Aorta (tissue), 5 donors: ENCODE measurements at places on chromosomes 12 and 14. TPM values are rescaled to one million over a fixed set of nuclear protein-coding genes. Genes with fewer than 3 reads are reported as not detected.

Gene MYF5
- not detected for total RNA-seq

Gene ZNF891
- total RNA-seq = 4.9 TPM

Gene CRY1
- total RNA-seq = 22.0 TPM

Gene FSCB
- not detected for total RNA-seq

Gene FBRSL1
- total RNA-seq = 51.0 TPM

Gene GPR132
- total RNA-seq = 5.0 TPM

Gene PLA2G1B
- 1.2 TPM for total RNA-seq

Gene B3GNT4
- not detected for total RNA-seq

Gene GLS2
- total RNA-seq = 0.58 TPM

Gene DPF3
- total RNA-seq = 2.2 TPM

GRCh38 chr12:1668833-1669543 is 21.9 kb upstream of the ADIPOR2 start:
- H3K36me3 ChIP-seq = no peaks in the 10 kb centered on the region
- no peaks in the 10 kb centered on the region for H3K27me3 ChIP-seq
- no peak overlapping the region for H3K4me3 ChIP-seq
- H3K4me1 ChIP-seq = peaks cover 4% of the 10 kb centered on the region

DNA sequence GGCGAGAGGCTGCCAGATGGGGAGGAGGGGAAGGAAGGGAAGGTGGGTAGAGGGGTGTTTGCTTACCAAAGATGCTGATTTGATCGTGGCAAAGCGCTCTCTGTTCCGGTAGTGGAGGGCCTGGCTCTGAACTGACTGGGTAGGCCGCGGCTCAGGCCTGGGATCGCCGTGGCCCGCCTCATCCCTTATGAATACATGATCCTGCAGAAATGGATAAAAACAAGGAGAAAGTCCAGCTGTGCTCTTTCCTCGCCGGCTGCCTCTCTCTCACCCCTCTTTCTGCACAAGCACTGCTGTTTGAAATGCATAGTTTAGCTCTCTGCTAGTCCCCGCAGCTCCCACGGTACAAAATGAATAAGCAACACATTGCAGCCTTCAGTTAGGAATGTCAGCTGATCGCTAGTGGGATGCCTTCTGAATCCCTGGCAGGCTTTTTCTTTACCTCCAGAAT is 53.8 kb downstream of the PEBP1 start:
- peak overlapping the region; percentile 71 for H3K27ac ChIP-seq
- H3K27me3 ChIP-seq = no peaks in the 10 kb centered on the region
- no peaks in the 10 kb centered on the region for H3K4me1 ChIP-seq
- DNase-seq = no peak
- H3K4me3 ChIP-seq = peak overlapping the region; percentile 39
- no peaks in the 10 kb centered on the region for H3K36me3 ChIP-seq

GRCh38 chr12:89650239-89650638 is 58.4 kb downstream of the ATP2B1 start:
- H3K4me1 ChIP-seq = no peaks in the 10 kb centered on the region
- H3K27me3 ChIP-seq = no peaks in the 10 kb centered on the region
- no peaks in the 10 kb centered on the region for H3K36me3 ChIP-seq
- no peak overlapping the region for H3K27ac ChIP-seq
- no peak overlapping the region for H3K4me3 ChIP-seq
- no peak for DNase-seq

- H3K4me1 ChIP-seq = no peaks in the 10 kb centered on the region
- peak within 1 kb of the TSS; percentile 97 for H3K4me3 ChIP-seq
- peak; percentile 97 for DNase-seq
- peaks cover 5% of the 10 kb centered on the region for H3K36me3 ChIP-seq
Observed at GRCh38 chr14:35404449-35405303, at the start of gene NFKBIA. Gene NFKBIA (minus strand): TSS chr14:35404749. CDS start chr14:35404644, 105 bp downstream.

- no peak overlapping the region for H3K4me3 ChIP-seq
- no peaks in the 10 kb centered on the region for H3K4me1 ChIP-seq
- peak; percentile 70 for DNase-seq
- H3K27ac ChIP-seq = peak overlapping the region; percentile 49
- H3K36me3 ChIP-seq = peaks cover 2% of the 10 kb centered on the region
- no peaks in the 10 kb centered on the region for H3K27me3 ChIP-seq
Observed at GRCh38 chr12:53044052-53044581, 5.7 kb upstream of the TNS2 start.

DNA sequence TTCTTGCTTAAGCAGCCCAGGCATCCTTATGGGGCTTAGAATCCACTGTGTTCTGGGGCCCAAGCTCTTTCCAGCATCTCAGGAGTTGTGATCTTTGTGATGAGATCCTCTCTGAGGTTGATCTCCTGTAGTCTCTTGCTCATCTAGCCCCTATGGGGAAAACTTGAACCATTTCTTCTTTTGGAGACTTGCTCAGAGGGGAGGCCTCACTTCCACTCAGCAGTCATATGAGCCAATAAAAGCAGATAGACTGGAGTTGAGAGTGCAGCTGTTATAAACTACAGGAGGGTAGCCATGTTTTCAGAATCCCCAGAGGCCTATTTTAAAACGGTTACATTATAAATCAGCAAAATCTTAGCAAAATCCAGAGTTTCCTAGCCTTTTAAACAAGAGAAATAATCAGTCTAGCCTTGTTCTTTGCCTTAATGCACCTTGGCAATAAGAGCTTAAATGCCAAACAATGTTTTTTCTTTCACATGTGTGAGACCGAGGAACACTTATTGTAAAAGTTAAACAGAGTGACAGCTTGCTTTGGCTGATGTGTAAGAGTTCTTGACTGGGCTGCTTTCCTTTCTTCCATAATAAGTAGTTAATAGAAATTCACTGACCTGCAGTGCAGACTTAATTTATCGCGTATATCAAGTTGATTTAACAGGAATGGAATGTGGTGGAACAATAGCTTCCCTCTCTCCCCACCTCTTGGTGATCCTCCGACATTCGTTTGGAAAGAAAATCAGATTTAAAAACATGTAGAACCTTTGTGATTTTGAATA is 168.3 kb downstream of the NEDD1 start:
- H3K4me3 ChIP-seq = no peak overlapping the region
- no peaks in the 10 kb centered on the region for H3K27me3 ChIP-seq

- H3K27me3 ChIP-seq = peaks cover 1% of the 10 kb centered on the region
- H3K4me1 ChIP-seq = no peaks in the 10 kb centered on the region
- H3K36me3 ChIP-seq = no peaks in the 10 kb centered on the region
- H3K4me3 ChIP-seq = no peak overlapping the region
- no peak overlapping the region for H3K27ac ChIP-seq
Observed at GRCh38 chr12:6539314-6539682, 5.0 kb downstream of the GAPDH start.

DNA sequence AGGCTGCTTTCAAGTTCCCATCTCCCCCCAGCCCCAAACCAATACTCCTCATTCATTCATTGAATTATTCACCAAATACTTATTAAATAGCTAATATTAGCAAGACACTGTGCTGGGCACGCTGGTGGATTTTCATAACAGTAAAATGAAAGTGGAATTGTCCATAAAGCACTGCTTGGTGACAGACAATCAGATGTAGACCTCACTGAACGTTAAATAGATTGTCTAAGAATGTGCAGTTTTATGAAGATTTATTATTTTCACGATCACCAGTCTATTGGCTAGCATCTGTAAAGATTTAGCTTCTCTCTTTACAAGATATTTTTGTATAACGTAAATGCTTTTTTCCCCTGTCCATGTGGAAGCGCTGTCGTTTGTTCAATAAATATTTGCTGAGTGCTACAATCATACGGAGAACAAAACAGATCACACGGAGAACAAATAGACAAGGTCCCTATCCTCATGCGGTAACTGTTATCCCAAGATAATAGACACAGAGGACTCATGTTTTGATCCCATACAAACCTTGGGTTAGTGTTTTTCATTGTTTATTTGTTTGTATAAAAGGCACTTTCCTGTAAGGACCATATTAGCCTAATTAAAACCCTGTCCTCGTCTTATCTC is 397.6 kb downstream of the BCAT1 start:
- peaks cover 2% of the 10 kb centered on the region for H3K36me3 ChIP-seq
- peaks cover 2% of the 10 kb centered on the region for H3K4me1 ChIP-seq
- H3K27ac ChIP-seq = no peak overlapping the region
- no peak for DNase-seq
- no peak overlapping the region for H3K4me3 ChIP-seq

GRCh38 chr14:22388669-22389595 is 200.1 kb downstream of the DAD1 start:
- no peaks in the 10 kb centered on the region for H3K27me3 ChIP-seq
- H3K27ac ChIP-seq = no peak overlapping the region
- no peaks in the 10 kb centered on the region for H3K36me3 ChIP-seq
- H3K4me3 ChIP-seq = no peak overlapping the region
- DNase-seq = no peak

DNA sequence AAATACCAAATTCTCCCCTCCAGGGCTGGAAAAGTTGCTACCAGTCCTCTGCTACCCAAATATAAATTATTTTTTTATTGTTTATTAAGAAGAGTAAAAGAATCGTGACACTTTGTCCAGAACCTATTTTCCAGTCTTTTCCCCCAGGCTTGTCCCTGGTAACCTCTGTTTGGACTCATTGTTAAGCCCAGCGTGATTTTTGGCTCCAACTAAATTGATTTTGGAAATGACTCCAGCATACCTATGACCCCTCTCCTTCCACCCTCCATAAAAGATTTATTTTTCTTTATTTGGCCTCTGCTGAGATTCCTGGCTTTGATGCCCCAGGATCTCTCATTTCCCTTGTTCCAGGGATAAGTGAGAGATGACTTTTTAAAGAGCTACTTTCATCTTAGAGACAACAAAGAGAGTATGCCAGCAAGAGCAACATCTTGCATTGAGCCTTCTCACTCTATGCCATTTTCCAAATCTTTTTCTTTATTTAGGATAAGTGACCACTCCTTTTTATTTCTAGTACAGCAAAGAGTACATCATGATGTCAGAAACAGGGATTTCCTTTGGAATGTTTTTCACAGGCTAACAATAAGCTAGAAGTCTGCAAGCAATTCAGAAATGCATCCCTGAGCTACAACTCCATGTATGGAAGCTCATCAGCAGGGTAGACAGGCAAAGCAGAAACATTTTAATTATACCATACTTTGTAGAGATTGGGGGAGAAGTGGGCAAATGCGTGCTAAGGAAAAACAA is 75.8 kb downstream of the DAD1 start:
- no peaks in the 10 kb centered on the region for H3K36me3 ChIP-seq
- H3K4me3 ChIP-seq = no peak overlapping the region
- peaks cover 4% of the 10 kb centered on the region for H3K4me1 ChIP-seq
- no peaks in the 10 kb centered on the region for H3K27me3 ChIP-seq
- H3K27ac ChIP-seq = peak overlapping the region; percentile 23

DNA sequence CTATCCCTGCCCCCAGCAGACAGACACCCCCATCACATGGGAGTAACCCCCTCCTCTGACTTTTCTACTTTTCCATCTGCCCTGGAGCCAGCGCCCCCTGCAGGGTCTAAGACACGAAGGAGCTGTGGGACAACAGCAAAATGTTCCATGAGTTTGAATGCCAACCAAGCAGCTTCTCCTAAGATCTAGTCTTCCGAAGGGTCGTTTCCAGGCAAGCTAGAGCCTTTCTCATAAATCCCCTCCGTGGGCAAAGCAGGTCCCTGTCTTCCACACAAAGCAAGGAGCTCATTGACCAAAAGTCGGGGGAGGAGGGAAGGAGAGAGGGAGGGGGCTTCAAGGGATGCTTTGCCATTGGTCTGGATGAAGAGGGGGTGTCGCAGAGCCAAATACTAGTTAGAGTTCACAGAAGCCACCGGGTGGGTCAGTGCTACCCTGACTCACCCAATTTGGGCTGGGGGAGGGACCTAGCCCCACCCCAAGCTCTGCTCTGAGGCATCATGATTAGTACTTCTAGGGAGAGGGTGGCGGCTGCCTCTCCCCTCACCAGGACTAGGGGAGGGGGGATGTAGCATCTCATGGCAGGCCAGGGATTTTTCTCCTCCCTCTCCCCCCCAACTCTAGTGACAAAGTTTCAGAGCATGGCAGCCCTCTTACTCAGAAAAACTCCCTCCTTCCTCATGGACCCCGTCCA is 1.6 kb downstream of the MSI1 start:
- DNase-seq = no peak
- H3K4me1 ChIP-seq = no peaks in the 10 kb centered on the region
- no peak overlapping the region for H3K27ac ChIP-seq
- H3K27me3 ChIP-seq = no peaks in the 10 kb centered on the region

- H3K4me3 ChIP-seq = no peak overlapping the region
- H3K27me3 ChIP-seq = no peaks in the 10 kb centered on the region
- no peak overlapping the region for H3K27ac ChIP-seq
- H3K36me3 ChIP-seq = no peaks in the 10 kb centered on the region
Observed at GRCh38 chr12:121575952-121576625, 4.7 kb downstream of the KDM2B start.

DNA sequence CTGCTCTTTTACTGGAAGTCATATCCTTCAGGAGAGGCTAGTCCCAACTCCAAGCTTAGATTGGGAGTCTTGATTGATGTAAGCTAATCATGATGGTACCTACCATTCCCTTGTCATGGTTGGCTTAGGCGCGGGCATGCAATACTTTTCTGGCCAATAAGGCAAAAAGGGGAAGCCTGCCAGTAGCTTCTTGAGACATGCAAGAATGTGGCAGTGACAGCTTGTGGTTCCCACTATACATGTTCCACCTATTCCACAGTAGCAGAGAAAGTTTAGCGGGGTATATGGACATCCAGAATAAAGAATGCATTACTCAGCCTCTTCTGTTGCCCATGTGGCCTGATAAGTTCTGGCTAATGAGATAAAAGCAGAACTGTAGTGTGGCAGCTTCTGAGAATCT is 55.0 kb downstream of the AP5M1 start:
- no peak overlapping the region for H3K27ac ChIP-seq
- no peaks in the 10 kb centered on the region for H3K27me3 ChIP-seq
- H3K4me1 ChIP-seq = no peaks in the 10 kb centered on the region
- no peak for DNase-seq
- no peaks in the 10 kb centered on the region for H3K36me3 ChIP-seq

DNA sequence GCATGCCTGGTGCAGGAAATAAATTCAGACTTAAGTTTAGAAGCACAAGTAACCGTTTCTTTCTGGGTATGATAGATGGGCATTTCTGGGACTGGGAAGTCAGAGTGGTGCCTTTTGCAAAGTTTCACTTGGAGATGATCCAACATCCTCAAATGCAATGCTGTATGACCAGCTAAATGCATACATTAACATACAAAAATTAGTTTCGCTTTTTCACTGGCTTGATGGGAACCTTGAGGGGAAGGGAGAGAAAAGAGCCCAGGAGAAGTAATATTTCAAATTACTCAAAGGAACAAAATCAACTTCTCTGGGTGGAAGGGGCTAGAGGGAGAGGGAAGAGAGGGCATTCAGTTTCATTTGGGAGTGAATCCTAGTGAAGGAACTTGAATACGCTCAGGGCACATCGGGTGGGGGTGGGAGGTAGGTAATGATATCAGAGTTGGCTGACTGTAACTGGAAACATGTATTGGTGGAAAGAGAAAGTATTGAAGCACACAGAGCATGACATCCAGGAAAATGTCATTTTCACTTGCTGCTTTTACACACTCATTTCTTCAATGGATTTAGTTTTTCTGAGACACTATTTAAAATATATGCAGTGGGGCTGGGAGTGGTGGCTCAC is 175.5 kb downstream of the PTPRO start:
- H3K27me3 ChIP-seq = no peaks in the 10 kb centered on the region
- no peak overlapping the region for H3K27ac ChIP-seq
- no peak for DNase-seq
- no peaks in the 10 kb centered on the region for H3K4me1 ChIP-seq
- no peak overlapping the region for H3K4me3 ChIP-seq
- H3K36me3 ChIP-seq = no peaks in the 10 kb centered on the region

- H3K4me1 ChIP-seq = no peaks in the 10 kb centered on the region
- H3K36me3 ChIP-seq = no peaks in the 10 kb centered on the region
- no peak overlapping the region for H3K4me3 ChIP-seq
- DNase-seq = no peak
Observed at GRCh38 chr12:114512351-114512750, 106.4 kb upstream of the TBX5 start.

GRCh38 chr12:125890971-125891370 is 825.7 kb downstream of the AACS start:
- peaks cover 3% of the 10 kb centered on the region for H3K4me1 ChIP-seq
- H3K27ac ChIP-seq = peak overlapping the region; percentile 73
- H3K27me3 ChIP-seq = no peaks in the 10 kb centered on the region
- no peaks in the 10 kb centered on the region for H3K36me3 ChIP-seq
- H3K4me3 ChIP-seq = no peak overlapping the region
- no peak for DNase-seq
